ENCODE measurements at places on chromosomes 5 and 9.

DNA sequence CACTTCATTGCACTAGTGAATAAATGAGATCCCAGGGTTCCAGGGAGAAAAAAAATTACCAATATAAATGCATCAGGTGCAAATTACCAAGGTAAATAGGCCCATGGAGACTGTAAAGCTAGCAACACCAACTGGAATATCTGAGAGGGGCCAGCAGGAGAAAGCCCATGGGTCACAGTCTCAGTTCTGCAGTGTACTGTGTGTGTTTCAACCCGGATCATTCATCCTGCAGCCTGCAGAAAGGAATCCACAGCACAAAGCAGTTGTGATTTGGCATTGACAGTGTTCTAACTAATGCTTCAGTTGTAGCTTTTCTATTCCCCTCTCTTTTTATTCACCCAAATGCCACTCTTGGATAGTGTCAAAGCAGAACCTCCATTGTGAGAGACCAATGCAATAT is 171.0 kb downstream of the EFNA5 start:
- DNase-seq = no peak

DNA sequence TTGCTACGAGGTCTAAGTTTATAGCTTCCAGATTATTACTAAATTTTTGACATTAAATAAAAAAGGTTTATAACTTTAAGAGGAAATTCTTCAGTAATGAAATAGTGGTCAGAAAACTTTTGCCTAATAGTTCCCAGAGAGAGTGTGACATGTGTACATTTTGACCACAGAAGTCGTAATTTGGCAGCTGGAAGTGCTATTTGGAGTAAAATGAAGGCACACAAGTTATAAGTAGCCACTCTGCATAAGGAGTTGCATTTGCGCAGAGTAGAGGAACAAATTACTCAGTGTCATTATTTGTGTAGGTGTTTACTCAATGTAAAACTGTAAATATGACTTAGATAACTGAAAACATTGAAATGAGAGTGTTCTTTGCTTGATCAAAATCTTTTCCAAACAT is 408.4 kb downstream of the CCDC171 start:
- DNase-seq = no peak

DNA sequence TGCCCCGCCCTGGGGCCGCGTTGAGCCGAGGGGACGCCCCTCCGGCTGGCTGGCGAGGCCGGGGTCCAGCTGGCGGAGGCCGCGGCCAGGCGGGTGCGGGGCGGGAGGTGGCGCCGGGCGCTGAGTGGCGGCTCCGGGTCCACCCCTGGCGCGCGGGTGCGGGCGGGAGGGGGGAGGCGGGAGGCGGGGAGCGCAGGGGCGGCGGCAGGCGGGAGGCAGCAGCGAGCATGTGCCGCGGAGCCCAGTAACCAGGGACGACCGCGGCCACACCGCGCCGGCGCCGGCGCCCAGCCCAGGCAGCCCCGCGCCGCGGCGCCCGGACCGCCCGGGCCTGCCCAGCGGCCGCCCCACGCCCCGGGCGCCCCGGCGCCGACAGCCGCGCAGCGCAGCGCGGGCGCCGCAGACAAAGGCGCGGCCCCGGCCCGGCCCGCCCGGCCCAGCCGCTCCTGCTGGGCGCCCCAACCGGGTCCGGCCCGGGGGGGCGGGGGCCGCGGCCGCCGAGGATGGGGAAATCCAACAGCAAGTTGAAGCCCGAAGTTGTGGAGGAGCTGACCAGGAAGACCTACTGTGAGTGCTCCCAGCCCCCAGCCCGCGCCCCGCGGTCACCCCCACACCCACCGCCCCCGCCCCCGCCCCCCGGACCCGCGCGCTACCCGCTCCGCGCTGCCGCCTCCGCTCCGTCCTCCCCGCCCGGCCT is at the start of gene NCS1:
NCS1 (plus strand) TSS at position 244 of the 697 bp plus-strand sequence; CDS start at position 504, 260 bp downstream.
- DNase-seq = peak; percentile 48

GRCh38 chr5:133397348-133397747 is 215.0 kb downstream of the FSTL4 start:
- no peak for DNase-seq

DNA sequence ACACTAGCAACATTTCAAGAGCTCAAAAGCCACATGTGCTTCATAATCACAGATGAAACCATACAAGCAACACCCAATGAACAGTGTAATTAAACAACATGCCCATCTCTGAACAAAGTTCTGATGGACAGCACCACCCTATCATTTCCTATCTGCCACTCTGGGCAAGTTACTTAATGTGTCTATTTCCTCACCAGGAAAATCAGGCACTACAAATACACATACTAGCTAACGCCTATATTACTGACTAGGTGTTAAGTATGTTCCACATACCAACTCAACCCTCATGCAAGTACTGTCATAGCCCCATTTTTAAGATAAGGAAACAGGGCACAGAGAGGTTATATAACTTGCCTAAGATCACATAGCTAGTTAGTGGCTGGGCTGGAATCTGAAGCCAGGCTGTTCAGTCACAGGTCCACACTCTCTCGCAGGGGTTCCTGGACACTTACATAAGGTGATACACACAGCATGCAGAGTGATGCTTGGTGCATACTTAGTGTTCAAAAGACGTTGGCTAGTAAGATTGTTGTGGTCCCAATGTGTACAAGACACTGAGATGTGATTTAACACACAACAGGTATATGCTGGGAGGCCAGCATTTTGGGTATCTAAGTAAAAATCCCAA is 24.2 kb downstream of the CORO2A start:
- no peak for DNase-seq
